ENCODE measurements at places on chromosomes 6 and 20.
A peak's percentile ranks its signal among the peaks of the same experiment; 100 is the strongest.

DNA sequence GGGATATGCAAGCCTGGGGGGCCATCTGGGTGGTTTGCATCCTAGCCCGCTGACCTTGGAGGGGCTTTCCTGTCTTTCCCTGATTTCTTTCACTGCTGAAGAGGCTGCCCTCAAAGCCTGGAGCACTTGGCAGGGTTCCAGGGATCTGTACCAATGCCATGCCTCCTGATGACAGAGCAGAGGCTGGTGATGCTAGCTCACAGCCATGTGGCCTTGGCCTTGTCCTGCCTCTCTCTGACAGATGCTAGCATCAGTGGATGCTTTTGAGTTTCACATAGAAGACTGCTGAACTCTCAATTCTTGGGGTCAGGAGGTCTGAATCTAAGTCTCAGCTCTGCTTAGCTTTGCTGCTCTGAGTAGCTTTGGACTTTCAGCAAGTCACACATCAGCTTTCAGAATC, 21.9 kb upstream of the RREB1 start:
- DNase-seq: no peak

GRCh38 chr6:36210182-36210581, 13.6 kb downstream of the BRPF3 start:
- no peak for DNase-seq

DNA sequence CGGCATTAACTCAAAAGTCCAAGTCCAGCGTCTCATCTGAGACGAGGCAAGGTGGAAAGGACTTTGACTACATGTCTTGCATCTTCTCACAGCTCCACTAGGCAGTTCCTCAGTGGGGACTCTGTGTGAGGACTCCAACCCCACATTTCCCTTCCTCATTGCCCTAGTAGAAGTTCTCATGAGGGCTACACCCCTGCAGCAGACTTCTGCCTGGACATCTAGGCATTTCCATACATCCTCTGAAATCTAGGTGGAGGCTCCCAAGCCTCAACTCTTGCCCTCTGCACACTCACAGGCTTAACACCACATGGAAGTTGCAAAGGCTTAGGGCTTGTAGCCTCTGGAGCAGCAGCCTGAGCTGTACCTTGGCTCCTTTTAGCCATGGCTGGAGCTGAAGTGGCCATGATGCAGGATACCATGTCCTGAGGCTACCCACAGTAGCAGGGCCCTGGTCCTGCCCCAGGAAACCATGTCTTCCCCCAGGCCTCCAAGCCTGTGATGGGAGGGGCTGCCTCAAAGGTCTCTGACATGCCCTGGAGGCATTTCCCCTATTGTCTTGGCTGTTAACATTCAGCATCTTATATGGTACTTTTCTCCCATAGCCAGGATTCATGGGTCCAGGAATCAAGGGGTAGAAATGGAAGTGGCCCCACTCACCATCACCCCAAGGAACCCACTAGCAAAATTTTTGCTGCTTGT, 194.6 kb upstream of the KCNG1 start:
- DNase-seq: no peak

DNA sequence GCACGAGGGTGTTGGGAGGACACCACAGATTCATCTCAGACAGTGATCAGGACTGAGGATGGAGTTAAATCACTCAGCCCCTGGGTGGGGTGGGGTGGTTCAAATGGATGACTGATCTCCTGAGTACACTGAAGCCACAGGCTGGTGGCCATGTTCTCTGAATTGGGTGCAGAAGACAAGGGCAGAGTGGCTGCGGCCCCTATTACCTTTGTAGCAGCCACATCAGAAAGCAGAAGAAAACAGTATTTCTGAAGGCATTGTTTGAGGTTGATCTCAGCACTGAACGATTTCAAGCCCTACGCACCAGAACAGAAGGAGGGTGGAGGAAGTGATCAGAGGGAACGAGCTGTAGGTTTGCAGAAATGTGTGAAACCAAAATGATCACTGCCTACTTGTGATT, 71.6 kb downstream of the SH3BGRL2 start:
- DNase-seq: no peak

- peak; percentile 72 for DNase-seq
Measured at GRCh38 chr6:30981942-30982772, 1.4 kb upstream of the MUC21 start.

DNA sequence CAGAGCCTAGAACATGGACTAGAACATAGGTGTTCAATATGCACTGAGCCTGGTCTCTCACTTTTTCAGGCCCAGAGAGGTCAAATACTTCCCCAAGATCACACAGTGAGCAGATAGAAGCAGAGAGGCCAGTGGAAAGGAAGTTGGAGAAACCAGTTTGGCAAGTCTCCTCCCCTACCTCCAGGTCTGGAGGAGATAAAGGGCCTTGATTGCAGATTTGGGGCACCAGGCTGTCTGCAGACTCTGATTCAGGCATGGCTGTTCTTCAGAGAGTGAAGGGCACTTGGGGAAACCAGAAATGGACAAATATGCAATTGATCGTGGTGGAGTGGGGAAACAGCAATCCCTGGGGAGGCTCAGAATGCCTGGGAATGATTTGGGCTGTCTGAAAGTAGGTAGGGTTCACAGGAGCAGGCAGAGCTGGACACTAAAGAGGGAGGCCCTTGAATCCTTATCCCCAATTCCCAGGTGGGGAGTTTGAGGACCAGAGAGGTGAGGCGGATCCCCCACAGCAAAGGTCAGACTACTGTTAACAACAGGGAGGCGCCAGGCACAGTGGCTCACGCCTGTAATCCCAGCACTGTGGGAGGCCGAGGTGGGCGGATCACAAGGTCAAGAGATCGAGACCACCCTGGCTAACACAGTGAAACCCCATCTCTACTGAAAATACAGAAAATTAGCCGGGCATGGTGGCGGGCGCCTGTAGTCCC, 2.3 kb downstream of the PEDS1 start:
- no peak for DNase-seq

- peak; percentile 30 for DNase-seq
Measured at GRCh38 chr6:158854214-158855101, 35.3 kb upstream of the EZR start.

DNA sequence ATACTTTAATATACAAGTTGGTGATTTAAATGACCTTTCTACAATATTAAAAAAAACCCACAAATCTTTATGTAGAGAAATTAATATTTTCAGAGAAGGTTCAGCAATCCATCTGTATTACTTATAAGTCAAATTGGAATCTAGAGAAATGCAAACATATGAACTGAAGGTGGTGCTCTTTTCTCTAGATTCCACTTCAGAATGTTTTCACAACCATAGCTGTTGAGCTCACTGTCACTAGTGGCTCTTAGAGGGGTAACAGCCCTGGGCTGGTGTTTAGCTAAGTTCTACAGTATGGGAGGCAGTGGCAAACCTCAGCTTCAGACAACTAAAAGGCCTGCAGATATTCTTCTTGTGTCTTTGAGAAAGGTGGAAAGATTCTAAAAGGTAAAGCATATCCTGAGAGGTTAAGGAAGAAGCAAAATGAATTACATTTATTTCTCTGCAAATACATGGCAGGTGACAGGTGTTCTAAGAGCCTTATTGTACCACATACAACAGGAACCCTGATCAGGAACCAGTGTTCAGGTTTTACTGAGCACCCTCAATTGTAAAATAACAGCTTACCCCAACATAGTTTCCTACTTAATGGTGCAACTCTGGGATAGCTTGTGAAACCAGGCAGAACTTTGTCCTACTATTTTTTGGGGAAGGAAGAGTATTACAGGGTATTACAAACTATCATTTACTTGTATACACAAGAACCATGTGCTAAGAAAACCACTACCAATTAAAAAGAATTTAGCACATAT, 56.6 kb upstream of the SAMHD1 start:
- DNase-seq: peak; percentile 30

GRCh38 chr6:77650098-77650663, 2.7 kb upstream of the MEI4 start:
- DNase-seq: peak; percentile 57

DNA sequence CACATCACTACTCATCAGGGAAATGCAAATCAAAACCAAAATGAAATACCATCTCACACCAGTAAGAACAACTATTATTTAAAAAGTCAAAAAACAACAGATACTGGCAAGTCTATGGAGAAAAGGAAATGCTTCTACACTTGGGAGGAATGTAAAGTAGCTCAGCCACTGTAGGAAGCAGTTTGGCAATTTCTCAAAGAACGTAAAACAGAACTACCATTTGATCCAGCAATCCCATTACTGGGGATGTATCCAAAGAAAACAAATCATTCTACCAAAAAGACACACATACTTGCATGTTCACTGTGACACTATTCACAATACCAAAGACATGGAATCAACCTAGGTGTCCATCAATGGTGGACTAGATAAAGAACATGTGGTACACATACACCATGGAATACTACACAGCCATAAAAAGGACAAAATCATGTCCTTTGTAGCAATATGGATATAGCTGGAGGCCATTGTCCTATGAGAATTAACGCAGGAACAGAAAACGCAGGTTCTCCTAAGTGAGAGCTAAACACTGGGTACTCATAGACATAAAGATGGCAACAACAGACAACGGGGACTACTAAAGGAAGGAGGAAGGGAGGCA, 260.4 kb downstream of the RNGTT start:
- DNase-seq: no peak

DNA sequence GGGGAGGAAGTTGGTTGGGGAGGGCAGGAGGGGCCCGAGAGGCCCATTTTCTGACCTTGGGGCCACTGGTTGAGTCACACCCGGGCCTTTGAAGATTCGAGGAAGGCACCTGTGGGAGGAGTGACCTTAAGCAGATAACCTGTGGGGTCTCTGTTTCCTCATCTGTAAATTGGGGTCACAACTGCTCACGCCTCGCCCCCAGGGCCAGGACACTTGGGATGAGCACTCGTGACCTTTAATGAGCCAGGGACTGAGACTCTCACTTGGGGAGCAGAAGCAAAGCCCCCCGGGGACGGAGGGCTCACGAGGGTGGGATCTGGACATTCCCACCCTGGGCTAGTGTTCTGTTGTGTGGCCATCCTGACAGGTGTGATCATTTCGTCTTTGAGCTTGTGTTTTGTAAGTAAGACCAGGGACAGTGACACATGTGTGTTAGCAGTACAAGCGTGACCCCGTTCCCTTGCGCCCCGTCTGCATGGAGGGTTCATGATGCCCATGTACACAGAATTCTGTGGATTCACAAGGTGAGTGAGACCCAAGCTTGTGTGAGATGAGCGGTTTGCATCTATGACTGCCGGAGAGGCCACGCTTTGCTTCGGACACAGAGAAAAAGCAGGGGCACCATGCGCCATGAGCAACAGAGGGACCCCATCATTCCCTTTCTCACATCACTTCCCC, 79.3 kb upstream of the PMEPA1 start:
- no peak for DNase-seq

DNA sequence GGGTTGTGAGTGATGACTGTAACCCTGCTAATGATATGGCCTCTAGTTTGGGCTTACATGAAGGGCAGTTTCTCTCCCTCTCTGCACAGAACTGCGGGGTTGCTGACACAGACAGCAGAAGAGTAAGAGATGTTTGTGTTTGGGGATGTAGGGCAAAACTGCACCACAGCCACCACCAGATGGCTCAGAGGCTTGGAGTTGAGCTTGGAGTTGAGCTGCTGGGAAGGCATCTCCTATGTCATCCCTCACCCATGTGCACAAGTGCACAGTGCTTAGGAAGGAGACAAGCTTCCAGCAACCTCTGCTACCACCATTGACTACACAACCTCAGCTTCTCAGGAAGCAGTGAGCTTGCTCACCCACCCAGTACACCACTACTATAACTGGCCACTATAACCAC, 303.9 kb upstream of the DEFB112 start:
- DNase-seq: no peak

- DNase-seq: no peak
Measured at GRCh38 chr6:35224720-35225119, 11.0 kb downstream of the SCUBE3 start.

- no peak for DNase-seq
Measured at GRCh38 chr20:41567615-41568014, 50.6 kb downstream of the CHD6 start.

GRCh38 chr6:128963561-128963960, 80.6 kb downstream of the LAMA2 start:
- DNase-seq: no peak

- DNase-seq: no peak
Measured at GRCh38 chr6:4486568-4487315, 289.5 kb upstream of the CDYL start.

GRCh38 chr6:140867336-140867735, 1265.4 kb upstream of the GJE1 start:
- no peak for DNase-seq

DNA sequence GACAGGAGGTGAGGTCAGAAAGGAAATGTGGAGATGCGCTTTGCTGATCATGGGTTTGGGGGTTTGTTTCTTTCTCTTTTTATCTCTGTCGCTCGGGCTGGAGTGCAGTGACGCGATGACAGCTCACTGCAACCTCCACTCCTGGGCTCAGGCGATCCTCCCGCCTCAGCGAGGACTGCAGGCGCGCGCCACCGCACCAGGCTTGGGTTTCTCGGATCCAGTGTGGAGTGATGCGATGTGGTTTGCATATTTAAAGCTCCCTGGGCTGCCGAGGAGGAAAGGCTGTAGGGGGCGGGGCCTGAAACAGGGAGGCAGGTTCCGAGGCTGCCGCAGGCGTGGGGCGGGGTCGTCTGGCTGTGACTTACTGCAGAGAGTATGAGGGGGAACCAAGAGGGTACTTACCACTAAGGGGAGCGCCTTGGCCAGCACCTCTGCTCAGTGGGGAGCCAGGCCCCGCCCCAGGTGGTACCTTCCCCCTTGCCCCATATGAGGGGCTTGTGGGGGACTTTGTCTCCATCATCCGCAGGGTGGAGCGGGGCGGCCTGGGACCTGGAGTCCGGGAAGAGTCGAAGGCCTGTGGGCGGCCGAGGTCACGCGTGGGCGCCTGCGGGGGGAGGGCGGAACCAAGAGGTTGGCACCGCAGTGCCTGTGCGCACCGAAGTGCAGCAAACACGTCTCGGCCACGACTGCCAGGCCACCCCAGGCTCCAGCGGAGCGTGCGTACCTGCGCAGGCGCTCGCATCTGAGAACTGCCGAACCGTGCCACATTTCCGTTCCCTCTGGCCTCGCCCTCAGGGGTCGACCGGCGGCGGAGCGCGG, 12.7 kb upstream of the BAK1 start:
- peak; percentile 91 for DNase-seq

DNA sequence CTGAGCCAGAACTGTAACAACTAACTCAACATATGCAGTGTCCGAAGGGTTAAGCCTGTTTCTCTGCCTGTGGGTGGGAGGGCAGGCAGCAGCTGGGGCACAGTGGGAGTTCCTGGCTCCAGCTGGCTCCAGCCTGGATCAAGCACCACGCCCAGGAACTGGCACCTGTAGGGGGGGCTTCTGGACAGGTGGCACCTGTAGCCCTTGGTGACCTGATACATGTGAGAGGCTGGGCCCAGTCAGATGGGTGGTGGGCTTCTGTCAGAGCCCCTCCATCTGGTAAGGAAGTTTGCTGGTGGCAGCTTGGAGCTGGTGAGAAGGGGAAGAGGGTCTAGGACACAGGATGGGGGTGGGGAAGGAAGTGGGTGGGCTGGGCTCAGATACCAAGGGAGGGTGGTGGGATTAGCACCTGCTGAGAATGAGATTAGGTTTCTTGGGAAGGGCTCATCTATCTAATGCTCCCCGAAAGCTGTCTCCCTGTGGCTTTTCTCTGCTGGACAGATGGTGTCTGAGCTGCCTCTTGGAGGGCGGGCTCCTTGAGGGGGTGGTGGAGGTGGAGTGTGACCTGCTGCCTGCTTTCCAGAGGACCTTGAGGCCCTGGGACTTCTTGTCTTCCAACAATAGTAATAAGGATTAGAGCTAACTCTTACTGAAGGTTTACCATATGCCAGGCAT, 28.5 kb downstream of the BCL2L1 start:
- DNase-seq: no peak

GRCh38 chr20:20195021-20195705, 142.8 kb downstream of the CFAP61 start:
- no peak for DNase-seq
